ENCODE measurements at places on chromosomes 11 and 22. TPM values are rescaled to one million over a fixed set of nuclear protein-coding genes. Genes with fewer than 3 reads are reported as not detected.
A peak's percentile ranks its signal among the peaks of the same experiment; 100 is the strongest.

DNA sequence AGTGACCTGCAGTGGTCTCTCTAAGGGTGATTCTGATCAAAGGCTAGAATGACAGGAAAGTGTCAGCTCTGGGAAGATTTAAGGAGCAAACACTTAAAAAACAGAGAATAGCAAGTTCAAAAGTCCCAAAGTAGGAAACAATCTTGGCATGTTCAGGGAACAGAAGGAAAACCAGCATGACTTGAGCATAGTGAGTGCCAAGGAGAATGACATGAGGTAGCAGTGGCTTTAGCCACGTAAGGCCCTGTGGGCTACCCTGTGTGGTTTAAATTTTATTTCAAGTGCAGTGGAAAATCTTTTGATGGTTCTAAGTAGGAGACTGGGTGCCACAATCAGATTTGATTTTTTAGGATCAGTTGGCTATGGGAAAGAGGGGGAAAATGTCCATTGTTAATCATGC lies 149.4 kb downstream of the WNT11 start:
- DNase-seq = no peak

Gene MS4A6A
- not detected for total RNA-seq

Gene NRGN
- total RNA-seq = not detected

DNA sequence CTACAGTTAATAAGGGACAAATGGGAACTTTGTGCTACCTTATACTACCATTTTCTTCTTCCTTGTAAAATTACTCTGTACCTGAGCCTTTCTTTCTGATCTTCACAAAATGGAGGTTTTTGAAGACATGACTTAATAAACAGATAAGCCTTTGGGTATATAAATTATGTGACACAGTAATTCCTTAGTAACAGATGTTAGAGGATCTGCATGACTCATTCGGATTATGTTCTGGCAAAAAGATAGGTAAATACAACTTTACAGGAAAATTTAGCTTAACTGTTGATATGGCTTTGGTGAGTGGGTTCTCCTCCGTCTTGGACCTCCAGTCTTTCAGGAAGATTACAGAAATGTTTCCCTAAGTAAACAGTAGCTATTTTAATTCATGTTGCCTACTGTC lies 61.8 kb downstream of the BID start:
- no peak for DNase-seq

DNA sequence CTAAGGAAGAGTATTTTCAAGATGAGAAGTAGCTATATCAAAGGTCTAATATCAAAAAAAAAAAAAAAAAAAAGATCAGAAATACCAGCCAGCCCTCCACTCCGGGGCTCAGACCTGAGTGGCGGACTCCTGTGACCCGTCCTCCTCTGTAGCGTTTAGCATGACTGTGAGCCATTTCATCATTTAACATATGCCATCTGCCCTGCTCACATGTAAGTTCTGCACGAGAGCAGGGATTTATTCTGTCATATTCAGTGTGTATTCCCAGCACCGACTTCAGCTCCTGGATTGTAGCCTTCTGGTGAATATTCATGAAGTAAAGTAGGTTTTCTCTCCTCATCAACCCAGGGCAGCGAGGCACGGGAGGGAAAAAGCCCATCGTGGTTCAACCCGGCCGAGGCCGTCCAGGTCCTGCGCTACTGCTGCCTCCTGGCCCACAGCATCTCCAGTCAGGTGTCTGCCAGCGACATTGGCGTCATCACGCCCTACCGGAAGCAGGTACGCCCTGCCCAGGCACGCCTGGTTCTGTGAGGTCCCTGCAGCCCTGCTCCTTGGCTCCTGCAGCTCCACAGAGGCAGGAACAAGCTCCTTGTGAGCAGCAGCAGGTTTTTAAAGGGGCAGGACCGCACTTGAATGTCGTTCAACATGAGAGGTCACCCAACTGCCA lies 12.7 kb upstream of the PANX2 start:
- no peak for DNase-seq

Gene SCO2
- not detected for total RNA-seq

DNA sequence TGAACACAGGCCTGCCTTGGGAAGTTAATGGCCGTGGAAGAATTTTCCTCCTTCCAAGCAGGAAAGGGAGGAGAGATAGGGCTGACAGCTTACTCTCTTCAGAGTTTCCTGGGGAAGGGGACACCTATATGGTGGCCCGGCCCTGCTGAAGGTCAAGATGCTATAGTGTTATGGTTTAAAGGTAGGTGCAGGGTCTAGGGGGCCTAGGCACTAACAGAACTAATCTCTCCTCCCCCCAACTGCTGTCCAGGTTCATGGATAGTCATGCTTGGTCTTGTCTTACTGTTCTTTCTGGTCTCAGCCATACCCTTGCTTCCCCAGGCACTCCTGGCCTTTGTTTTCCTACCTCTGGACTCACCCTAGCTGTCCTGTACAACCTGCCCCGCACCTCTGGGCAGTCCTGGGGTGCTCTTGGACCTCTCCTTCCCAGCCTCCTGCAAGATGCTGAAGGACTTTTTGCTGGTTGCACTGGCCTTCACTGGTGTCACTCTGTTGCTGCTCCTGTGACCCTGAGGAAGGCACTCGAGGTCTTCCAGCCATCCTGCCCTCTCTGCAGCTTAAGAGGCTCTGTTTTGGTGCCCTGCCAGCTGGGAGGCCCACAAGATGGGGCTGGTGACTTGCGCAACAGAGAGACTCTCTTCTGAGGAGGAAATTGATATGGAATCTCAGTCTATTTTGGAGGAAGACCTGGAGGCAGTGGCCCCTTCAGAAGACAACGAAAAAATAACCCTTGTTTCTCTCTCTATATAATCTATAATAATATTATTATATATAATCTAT lies 17.9 kb downstream of the SEC14L3 start:
- DNase-seq = no peak

DNA sequence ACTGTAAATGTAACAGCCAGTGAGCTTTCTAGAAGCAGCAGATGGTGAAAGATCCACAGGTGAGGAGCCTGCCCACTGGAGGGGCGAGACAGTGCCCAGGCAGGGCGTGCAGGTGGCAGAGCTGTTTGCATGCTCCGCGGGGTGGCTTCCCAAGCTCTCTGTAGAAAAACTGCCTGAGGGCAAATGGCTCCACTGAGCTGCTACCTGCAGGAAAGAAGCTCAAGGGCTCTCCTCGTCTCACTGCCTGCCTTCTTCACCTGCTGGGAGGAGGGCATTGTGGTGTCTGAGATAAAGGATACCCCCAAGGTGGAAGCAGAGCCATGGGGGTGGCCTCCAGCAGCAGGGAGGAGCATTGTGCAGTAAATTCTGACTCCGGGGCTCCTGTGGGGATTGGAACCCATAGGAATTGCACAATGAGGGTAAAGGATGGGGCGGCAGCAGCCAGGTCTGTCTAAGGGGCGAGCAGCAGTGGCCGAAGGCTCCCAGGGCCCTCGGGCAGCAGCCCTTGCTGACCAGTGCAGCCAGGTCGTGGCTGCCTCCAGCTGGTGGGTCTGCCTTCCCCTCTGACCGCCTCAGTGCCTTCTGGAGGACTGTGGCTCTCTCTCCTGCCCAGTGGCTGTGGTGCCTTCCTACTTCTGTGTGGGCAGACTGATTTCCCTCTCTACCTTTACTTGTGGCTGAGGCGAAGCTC lies 28.0 kb upstream of the CABP7 start:
- DNase-seq = no peak

Gene OLFML1
- not detected for total RNA-seq

Gene C11orf16
- not detected for total RNA-seq

DNA sequence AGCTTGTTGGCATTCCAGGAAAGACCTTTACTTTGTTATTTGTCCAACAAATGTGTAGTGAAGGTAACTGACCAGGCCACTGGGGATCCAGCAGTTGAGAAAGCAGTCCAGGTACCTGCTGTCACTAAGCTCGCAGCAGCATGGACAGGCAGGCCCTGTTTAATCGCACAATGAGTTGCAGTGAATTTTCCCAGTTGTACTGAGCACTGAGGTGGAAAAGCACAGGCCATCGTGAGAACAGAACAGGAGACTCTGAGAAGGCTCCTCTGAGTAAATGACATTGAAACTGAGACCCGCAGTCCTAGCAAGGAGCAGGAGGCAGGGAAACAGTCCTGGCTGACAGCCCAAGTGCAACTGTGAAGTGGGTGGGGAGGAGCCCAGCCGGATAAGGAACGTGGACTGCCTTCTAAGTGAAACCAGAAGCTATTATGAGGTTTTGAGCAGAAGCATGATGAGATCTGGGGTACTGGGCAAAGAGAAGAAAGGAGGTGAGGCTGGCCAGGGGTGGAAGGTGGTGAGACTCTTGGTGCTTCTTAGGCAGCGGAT lies 39.8 kb upstream of the CDON start:
- DNase-seq = no peak

Gene MUC2
- not detected for total RNA-seq

- no peak for DNase-seq
Measured at GRCh38 chr11:112229746-112230433, 3.7 kb downstream of the PTS start.

DNA sequence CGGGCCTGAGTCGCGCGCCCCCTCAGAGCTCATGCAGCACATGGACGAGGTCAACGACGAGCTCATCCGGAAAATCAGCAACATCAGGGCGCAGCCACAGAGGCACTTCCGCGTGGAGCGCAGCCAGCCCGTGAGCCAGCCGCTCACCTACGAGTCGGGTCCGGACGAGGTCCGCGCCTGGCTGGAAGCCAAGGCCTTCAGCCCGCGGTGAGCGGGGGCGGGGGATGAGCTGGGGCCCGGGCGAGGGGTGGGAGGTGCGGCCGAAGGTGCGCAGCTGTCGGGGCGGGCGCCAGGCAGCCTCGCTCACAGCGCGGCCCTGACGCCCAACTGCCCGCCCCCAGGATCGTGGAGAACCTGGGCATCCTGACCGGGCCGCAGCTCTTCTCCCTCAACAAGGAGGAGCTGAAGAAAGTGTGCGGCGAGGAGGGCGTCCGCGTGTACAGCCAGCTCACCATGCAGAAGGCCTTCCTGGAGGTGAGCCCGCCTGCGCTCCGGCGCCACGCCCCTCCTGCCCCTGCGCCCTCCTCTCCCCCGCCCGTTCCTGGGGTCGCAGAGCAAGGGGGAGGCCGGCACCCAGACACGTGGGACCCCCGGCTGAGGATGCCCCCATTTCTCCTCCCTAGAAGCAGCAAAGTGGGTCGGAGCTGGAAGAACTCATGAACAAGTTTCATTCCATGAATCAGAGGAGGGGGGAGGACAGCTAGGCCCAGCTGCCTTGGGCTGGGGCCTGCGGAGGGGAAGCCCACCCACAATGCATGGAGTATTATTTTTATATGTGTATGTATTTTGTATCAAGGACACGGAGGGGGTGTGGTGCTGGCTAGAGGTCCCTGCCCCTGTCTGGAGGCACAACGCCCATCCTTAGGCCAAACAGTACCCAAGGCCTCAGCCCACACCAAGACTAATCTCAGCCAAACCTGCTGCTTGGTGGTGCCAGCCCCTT lies 20.5 kb downstream of the EPS8L2 start:
- no peak for DNase-seq

Gene OR51B4
- not detected for total RNA-seq

DNA sequence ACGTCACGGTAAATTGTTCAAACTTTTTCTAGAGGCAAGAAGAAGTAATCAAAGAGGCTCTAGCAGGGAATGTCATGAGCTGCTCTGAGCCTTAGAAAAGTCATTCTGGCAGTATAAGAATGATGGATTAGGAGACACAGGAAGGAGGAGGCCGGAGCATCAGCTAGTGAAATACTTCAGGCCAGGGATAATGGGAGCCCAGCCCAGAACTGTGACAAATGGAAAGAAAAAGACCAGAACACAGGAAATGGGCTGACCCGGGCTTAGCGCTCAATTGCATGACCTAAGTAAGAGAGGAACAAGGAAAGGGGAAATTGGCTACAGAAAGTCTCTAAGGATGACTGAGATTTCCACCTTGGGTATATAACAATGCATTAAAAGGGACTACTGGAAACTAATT lies 108.6 kb downstream of the LARGE1 start:
- DNase-seq = no peak

Gene KREMEN1
- 8.4 TPM for total RNA-seq

GRCh38 chr11:85694385-85694980 lies 8.5 kb upstream of the CCDC89 start:
- peak; percentile 24 for DNase-seq

GRCh38 chr11:71062199-71062598 lies 190.2 kb downstream of the SHANK2 start:
- no peak for DNase-seq

Gene CARD10
- total RNA-seq = 58.6 TPM

Gene LRRC56
- 3.4 TPM for total RNA-seq

Gene TEX12
- total RNA-seq = not detected

GRCh38 chr11:69862331-69862771 lies 43.1 kb upstream of the FGF3 start:
- DNase-seq = no peak

- DNase-seq = no peak
Measured at GRCh38 chr11:61403658-61404057, 11.3 kb downstream of the TMEM216 start.

Gene DYNC2H1
- 18.6 TPM for total RNA-seq

GRCh38 chr11:9076046-9076445 lies 15.4 kb downstream of the SCUBE2 start:
- DNase-seq = no peak

DNA sequence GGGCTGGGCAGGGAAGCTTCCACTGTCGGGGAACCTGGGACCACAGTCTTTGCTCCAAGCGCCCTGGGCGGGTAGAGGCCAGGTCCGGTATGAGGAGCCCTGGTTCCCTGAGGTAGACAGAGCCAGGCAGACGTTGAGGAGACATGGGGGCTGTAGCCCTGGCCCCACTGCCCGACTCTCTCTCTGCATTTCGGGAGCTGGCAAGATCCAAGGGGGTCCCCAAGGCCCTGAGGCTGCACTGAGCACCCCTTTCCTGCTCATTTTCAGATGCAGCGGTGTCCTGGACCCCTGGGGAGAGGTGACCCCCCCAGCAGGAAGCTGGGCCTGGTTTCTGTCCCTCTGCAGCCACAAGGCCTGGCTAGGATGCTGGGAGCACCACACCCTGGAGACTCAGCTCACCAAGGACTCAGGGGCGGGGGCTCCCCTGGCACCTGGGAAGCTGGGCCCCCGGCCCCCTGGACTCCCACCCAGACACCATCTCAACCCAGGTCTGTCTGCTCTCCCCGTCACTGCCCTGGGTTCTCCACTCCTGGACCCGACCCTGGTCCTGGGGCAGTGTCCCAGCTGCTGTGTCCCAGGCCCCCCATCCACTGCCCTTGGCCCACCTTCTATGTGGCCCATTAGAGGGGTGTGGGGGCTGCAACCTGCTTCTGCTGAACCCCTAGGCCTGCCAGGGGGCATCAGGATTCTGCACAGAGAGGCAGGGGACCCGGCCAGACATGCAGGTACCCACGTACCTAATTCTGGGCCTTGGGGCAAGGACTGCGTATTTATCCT lies 15.0 kb upstream of the MUC6 start:
- no peak for DNase-seq

Gene NCAM1
- total RNA-seq = 1.4 TPM

Gene C11orf21
- not detected for total RNA-seq

- peak; percentile 18 for DNase-seq
Measured at GRCh38 chr22:20803696-20804324, 29.9 kb downstream of the SERPIND1 start.

- DNase-seq = no peak
Measured at GRCh38 chr11:113384551-113384950, 3.0 kb upstream of the ANKK1 start.

GRCh38 chr11:134480136-134480712 lies 68.2 kb upstream of the B3GAT1 start:
- no peak for DNase-seq

- DNase-seq = no peak
Measured at GRCh38 chr11:120285256-120285655, 39.8 kb upstream of the TLCD5 start.
